ENCODE measurements at places on chromosomes 5 and 9.

GRCh38 chr5:67181648-67182221, 14.9 kb downstream of the CD180 start:
- no peak for DNase-seq

DNA sequence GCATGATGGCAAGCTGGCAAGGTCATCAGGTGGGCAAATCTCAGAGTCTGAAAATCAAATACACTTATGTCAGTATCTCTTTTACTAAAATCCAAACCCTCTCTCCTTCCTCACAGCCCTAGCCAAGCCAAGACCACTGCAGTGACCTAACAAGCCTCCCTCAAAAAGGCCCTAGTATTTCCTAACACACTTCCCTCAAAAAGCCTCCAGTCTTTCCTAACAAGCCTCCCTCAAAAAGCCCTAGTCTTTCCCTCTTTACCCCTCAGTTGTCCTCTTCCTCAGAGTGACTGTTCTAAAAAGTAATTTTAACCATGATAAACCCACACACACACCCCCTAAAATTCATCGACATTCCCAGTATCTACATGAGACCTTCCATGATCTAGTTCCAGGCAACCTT, 140.0 kb downstream of the CDK5RAP2 start:
- DNase-seq: no peak

GRCh38 chr5:150532996-150533395, 25.1 kb downstream of the NDST1 start:
- no peak for DNase-seq

GRCh38 chr5:179822444-179822990, 1.8 kb downstream of the SQSTM1 start:
- DNase-seq: no peak

DNA sequence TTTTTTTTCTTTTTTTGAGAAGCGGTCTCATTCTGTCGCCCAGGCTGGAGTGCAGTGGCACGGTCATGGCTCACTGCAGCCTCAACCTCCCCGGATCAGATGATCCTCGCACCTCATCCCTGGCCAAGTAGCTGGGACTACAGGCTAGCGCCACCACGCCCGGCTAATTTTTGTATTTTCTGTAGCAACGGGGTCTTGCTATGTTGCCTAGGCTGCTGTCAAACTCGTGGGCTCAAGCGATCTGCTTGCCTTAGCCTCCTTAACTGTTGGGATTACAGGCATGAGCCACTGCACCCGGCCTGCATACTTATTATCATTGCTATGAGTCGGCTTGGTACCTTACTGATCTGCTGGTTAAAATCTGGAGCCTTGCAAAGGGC, 790 bp upstream of the IARS1 start:
- no peak for DNase-seq

- DNase-seq: no peak
Measured at GRCh38 chr5:2582106-2582505, 169.4 kb downstream of the IRX2 start.

- DNase-seq: no peak
Measured at GRCh38 chr9:134871697-134872340, 8.8 kb upstream of the FCN2 start.

- DNase-seq: no peak
Measured at GRCh38 chr5:59976342-59976741, 82.8 kb upstream of the PDE4D start.

DNA sequence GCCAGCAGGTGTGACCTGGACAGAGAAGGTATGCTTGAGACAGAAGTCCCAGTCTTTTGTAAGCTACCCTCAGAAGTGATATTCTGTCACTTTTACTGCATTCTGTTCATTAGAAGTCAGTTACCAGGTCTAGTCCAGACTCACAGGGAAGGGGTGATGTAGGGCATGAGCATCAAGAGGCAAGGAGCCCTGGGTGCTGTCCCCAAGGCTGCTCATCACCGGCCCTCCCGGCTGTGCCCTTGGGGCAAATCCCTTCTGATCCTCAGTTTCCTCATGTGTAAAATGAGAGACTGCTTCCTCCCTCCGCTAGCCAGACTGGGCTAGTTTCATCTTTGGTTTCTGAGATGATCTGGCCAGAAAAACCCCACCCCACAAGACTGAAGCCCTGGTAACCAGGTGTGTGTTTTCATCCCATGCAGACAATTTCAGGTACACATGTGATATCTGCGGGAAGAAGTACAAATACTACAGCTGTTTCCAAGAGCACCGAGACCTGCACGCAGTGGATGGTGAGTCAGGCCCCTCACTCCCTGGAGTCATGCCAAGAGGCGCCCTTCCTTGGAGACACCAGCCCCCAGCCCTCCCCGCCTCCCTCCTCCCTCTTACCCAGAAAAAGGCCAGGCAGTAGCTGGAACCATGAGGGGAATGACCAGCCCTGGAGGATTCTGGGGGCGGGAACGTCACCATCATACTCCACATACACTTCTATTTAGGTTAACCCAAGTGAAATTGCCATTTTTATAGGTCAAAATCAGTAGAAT, 71.0 kb downstream of the AMBP start:
- DNase-seq: no peak

- DNase-seq: no peak
Measured at GRCh38 chr5:37198842-37199241, 50.3 kb downstream of the CPLANE1 start.

DNA sequence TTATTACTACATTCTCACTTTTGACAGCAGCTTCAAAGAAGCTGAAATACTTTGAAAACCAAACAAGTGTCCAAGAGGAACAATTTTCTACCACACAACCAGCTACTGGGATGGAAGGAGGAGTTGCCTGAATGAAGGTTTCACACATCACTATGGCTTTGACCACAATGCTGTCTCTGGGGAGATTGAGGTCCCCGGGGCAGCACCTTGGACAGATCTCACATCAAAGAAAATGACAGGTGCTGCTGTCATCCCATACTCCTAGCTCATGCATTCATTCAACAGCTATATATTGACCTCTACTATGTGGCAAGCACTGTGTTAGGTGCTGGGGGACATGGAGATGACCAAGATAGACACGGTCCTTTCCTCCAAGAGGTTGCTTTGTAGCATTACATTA, 233.2 kb upstream of the RASEF start:
- DNase-seq: no peak

GRCh38 chr9:90903766-90904424, 102.3 kb downstream of the SYK start:
- no peak for DNase-seq

GRCh38 chr9:132982458-132982857, 4.0 kb downstream of the GFI1B start:
- no peak for DNase-seq

GRCh38 chr5:10126900-10127299, 122.8 kb downstream of the ATPSCKMT start:
- DNase-seq: no peak

- DNase-seq: no peak
Measured at GRCh38 chr9:38119560-38120236, 50.7 kb upstream of the SHB start.

DNA sequence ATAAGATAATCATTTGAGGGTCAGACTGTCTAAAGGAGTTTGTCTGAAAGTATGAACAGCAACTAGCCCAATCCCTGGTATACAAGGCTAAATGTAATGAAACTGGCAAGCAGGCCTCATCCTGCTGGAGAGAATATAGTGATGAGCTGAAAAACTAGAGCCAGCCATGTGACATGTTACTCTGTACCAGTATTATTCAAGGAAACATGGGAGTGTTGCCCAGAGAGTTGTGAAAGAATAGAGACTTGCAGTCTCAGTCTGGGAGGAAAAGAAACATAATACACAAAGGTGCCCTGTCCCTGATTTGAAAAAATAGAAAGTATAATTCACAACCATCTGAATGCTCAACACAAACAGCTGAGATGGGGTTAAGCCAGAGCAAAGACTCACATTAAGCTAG, 37.9 kb upstream of the HTR1A start:
- no peak for DNase-seq

Data from activated CD8-positive, alpha-beta memory T cell treated with anti-CD3 and anti-CD28 coated beads for 1 hour (primary cell).